ENCODE measurements at places on chromosomes 4 and X.

DNA sequence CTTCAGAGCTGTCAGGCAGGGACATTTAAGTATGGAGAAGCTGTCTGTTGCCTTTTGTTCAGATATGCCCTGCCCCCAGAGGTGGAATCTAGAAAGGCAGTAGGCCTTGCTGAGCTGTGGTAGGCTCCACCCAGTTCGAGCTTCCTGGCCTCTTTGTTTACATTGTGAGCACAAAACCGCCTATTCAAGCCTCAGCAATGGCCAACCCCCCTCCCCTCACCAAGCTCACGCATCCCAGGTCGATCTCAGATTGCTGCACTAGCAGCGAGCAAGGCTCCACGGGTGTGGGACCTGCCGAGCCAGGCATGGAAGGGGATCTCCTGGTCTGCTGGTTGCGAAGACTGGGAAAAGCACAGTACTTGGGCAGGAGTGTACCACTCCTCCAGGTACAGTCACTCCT lies 59.3 kb downstream of the ZNF674 start:
- no peak for DNase-seq

GRCh38 chr4:154478547-154478946 lies 13.1 kb downstream of the DCHS2 start:
- DNase-seq: no peak

DNA sequence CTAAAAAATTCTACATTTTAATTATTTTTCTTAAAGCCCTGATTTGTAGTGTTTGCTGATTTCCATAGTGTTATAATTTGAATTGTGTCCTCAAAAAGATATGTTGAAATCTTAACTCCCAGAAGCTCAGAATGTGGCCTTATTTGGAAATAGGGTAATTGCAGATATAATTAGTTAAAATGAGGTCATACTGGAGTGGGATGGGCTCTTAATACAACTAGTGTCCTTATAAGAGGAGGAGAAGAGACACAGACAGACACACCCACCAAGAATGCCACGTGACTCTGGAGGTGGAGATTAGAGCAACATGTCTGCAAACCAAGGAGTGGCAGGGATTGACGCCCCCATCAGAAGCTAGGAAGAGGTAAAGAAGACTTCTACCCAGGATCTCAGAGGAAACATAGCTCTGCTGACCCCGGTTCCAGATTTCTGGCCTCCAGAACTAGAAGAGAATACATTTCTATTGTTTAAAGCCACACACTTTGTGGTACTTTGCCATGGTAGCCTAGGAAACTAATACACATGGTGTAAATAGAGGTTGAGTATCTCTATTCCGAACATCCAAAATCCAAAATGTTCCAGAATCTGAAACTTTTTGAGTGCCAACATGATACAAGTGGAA lies 70.5 kb upstream of the IRF2 start:
- DNase-seq: no peak

- DNase-seq: no peak
Observed at GRCh38 chrX:23118890-23119527, 119.2 kb downstream of the DDX53 start.

GRCh38 chr4:114286262-114286810 lies 306.9 kb upstream of the ARSJ start:
- DNase-seq: no peak

DNA sequence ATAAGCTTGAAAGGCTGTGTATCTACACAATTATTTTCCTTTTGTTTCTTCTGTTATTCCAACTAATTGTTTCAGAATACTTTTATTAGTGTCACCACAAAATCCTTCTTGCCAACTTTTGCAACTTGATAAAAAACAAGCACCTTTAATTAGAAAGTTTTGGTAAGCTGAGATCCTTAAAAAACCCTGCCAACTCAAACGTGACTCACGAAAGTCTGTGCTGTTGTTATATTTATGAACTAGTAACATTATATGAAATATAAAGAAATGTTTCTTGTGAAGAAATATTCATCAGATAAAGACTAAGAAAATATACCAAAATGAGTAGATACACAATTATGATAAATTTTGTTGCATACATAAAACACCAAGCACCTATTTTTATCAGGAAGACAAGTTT lies 49.0 kb downstream of the HUWE1 start:
- DNase-seq: no peak

- DNase-seq: no peak
Observed at GRCh38 chrX:42602136-42602535, 175.8 kb downstream of the PPP1R2C start.

- DNase-seq: no peak
Observed at GRCh38 chr4:124325690-124326089, 386.8 kb downstream of the ANKRD50 start.

DNA sequence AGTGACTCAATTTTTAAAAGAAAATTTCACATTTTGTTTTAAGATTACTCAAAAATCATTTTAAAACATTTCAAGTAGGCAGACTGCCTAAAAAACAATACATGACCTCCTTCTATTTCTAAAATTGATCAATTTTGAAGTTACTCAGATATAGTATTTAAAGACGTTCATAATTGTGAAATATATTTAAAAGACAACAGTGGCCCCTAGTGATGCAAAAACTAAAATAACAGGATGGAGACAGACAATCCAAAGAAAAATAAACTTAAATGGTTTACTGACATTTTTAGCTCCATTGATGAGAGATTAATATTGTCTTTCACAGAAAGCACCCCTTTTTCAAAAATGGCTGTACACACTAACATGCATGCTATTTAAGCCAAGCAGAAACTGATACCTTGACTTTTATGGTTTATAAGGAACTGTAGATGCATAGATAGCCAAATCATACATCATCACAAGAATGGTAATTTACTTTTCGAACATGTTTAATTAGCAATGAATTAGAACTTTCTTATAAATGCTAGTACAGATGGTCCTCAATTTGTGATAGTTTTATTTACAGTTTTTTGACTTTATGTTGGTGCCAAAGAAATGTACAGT lies 69.8 kb upstream of the FAT4 start:
- peak; percentile 45 for DNase-seq

GRCh38 chr4:18155067-18156041 lies 133.8 kb upstream of the LCORL start:
- no peak for DNase-seq

DNA sequence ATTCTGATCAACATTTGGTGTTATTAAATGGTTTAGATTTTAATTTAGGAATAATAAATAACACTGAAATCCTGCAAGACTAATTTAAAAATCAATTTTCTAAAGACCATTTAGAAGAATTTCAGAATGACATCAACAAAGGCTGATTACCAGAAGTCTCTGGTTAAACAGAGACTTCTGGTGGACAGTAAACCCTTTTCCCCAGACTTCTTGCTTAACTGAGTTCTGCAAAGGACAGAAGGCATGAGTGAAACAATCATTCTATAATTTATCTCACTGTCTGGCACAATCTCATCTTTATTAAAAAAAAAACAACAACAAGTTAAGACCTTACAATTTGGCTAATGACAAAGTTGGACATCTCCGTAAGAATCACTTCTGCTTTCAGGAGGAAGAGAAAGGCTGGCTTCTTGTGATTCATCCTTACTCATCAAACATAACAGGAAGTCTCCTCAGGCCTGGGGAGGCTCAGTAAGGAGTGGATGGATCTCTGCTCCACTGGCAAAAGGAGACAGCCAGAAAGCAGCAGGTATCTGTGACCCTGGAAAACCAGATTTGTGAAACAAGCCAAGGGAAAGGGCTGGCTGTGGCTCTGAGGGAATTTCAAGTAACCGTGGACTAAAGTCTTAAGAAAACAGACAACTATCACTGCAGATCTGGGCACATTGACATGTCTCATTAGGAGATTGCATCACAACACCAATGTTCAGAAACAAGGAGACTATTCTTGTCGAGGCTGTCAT lies 908 bp upstream of the TLR6 start:
- DNase-seq: peak; percentile 95

DNA sequence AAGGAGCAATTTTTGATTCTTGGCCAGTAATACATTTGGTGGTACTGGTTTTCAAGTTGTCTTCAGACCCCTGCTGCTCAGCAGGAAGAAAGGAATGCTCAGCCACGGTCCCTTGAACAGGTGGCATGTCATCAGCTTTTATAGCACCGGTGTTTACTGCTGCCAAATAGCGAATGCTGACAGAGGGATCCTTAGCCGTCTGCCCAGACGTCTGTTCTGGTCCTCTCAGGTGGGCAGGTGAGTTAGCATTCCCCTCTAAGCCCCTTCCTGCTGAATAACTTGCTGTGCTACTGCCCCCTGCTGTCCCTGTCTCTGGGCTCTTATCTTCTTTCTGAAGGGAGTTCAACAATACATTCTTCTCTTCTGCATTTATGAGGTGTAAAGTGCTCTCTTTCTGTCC lies 28.4 kb downstream of the BOD1L1 start:
- no peak for DNase-seq

- DNase-seq: no peak
Observed at GRCh38 chr4:145887241-145887991, 51.2 kb downstream of the ZNF827 start.

DNA sequence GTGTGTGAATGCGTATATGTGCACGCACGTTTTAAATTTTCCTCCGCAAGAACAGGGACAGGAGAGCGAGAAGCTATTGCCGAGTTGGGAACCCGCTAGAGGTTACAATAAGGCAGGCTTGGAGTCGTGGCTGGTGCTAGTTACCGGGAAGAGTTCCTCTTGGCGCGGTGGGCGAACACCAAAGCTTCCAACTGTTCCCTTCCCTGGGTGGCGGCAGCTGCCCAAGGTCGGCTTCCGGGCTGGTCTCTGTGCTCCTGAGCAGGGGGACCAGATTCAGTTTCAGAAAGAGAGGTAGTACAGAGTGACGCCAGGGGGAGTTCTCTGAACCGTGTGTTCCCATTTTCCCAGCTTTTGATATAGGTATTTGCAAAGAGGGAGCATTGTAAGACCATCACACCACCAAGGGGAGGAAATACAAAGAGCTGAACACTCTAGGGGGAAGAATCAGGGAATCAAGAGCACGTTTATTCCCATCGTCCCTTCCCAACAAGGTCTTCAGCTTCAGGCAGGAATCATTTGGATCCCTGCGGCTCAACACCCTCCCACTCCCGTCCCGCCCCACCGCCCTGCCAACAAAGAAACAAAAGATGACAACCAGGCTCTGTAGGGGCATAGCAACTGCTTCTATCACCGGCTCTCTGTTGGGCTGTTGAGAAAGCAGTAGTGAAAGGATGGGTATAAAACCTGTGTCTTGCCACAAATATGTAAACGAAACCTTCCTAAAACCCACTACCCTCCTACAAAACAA lies 113.6 kb upstream of the TEX13C start:
- DNase-seq: no peak

- DNase-seq: no peak
Observed at GRCh38 chr4:32776435-32777203, 2056.4 kb downstream of the PCDH7 start.

GRCh38 chr4:31328932-31329331 lies 608.8 kb downstream of the PCDH7 start:
- no peak for DNase-seq

GRCh38 chrX:130523460-130524394 lies 121.9 kb downstream of the RBMX2 start:
- no peak for DNase-seq

DNA sequence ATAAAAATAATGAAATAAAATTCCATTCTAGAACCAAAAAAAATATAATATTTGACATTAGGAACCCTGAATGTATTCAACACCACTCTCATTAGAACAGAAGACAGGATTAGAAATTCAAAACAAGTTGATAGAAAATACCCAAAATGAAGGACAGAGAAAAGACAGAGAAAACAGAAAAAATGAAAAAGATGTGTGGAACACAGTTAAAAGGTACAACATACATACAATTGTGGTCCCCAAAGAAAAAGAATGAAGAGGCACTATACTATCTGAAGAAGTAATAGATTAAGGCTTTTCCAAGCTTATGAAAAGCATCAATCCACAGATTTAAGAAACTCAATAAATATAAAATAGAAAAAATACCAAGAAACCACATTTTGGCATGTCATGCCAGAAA lies 16.4 kb downstream of the ANKRD50 start:
- DNase-seq: no peak

DNA sequence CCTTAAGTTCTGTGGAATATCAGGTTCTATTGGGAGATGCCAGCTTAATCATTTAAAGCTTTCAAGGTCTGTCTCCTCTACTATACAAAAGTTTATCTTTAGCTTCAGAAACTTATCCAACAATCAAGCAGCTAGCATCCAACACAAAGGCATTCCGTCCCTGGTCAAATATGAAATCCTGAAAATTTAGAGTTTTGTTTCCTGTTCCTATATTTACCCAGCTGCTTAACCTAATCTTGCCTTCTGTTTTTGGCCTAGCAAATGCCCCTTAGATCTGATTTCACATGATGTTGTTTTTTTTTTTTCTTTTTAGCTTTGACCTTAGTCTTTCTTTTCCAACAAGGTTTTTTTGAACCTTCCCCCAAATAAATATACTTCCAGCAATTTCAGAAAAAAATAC lies 33.8 kb downstream of the FAM13A start:
- DNase-seq: no peak

GRCh38 chr4:155565330-155565729 lies 101.3 kb upstream of the GUCY1A1 start:
- no peak for DNase-seq

DNA sequence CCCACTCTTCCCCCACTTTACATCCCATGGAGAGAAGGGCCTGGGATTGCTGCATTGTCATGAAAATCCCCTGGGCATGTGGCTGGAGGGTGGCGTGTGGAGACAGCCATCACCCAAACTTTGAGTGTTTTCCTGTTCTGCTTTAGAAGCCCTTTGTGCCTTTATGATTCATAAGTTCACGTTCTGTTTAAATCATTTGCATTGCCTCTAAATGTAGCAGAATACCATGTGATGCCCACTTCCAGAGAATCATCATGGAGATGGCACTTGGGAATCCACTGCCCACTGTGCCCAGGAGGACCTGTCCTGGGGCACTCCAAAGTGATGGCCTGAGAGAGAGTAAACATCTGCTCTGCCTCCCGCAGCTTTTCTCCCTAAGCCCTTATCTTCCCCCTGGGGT lies 52.8 kb downstream of the MED28 start:
- no peak for DNase-seq

GRCh38 chrX:113305496-113305895 lies 464.9 kb upstream of the AMOT start:
- DNase-seq: no peak

DNA sequence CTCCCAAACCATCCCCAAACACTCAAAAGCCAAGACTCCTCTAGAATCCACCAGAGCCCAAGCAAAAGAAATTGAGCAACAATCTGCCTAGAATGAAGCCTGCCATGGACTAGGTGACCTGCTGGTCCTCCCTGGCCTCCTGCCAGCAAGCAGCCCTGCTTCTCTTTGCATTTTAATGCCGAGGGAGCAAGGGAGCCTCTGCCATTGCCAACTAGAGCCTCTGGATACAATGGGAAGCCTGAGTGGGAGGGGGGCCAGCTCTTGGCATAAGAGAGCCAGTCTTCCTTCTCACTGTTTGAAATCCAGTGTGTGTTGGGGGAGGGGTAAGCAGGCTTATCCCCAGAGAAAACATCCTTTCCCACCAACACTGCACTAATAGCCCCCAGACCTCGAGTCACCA lies 1.5 kb upstream of the GDPD2 start:
- DNase-seq: no peak
